ENCODE measurements at places on chromosomes 16 and 17. TPM values are rescaled to one million over a fixed set of nuclear protein-coding genes. Genes with fewer than 3 reads are reported as not detected.

ZNF469 gene
- 4.5 TPM for polyA plus RNA-seq

GRCh38 chr17:65568918-65569317 lies 7.5 kb upstream of the AXIN2 start:
- no peak for DNase-seq

DNA sequence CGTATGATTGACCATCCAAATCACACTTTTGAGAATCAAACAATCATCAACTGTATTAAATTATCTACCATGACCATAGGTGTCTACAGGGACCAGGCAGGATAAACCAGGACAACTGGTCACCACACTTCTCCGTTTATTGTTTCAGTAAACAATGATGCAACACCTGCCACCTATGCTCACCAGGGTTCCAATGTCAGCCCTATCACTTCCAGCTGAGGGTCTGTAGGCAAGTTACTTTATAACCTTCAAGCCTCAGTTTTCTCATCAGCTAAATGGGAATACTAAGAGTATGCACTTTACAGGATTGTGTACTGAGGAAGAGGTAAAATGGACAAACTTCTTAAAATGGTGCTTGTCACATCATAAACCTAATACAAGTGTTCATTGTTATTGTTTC lies 14.9 kb downstream of the TMEM114 start:
- no peak for DNase-seq

GRCh38 chr17:7479213-7480088 lies at the start of gene ZBTB4:
TSS of gene ZBTB4 (minus strand) at chr17:7479631. CDS start at chr17:7466801, 12,830 bp downstream.
- DNase-seq: peak; percentile 69

DNA sequence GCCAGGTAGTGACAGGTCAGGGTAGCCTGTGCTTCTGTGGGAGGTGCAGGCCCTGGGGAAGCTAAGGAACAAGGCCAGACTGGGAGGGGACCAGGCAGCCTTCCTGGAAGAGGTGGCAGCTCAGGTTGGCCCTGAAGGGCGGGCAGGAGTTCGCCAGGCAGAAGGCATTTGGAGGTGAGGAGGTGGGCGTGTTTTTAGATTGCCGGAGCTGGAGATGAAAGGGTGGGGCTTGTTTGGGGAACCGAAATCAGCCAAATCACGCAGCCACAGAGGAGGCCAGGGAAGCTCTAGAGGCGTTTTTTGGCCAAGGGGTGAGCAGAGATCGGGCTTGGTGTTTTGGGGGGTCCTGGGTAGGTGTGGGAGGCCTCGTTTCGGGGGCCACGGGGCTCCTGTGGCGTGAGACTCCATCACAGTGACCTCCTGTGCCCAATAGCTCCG lies 7.6 kb downstream of the ADCY7 start:
- DNase-seq: no peak

Data from A549 (cell line).